ENCODE measurements at places on chromosomes 6 and 20.

GRCh38 chr6:89985751-89986493 lies 91.7 kb downstream of the GJA10 start:
- peak; percentile 75 for DNase-seq

DNA sequence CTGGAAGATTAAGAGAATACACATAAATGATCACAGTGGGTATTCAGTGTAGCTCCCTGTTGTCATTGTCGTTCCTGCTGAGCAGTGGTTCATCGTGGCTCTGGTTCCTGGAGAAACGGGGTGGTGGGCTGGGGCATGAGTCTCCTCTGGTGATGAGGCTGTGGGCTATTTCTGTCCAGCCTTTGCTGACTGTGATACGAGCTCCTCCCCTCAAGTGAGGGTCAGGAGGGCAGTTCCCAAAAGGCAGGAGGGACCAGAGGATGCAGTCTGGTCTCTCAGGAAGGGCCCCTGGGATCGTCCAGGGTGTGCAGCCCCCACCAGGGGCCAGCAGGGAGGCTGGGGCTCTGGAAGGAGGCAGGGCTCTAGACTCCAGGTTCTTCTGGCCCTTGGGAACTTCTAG lies 31.1 kb upstream of the DLGAP4 start:
- DNase-seq = no peak

- no peak for DNase-seq
Observed at GRCh38 chr6:63592886-63593285, 20.6 kb downstream of the LOC128125822 start.

GRCh38 chr6:80356000-80356399 lies 249.5 kb downstream of the BCKDHB start:
- DNase-seq = no peak

- DNase-seq = no peak
Observed at GRCh38 chr20:45575931-45576330, 3.2 kb downstream of the WFDC8 start.

DNA sequence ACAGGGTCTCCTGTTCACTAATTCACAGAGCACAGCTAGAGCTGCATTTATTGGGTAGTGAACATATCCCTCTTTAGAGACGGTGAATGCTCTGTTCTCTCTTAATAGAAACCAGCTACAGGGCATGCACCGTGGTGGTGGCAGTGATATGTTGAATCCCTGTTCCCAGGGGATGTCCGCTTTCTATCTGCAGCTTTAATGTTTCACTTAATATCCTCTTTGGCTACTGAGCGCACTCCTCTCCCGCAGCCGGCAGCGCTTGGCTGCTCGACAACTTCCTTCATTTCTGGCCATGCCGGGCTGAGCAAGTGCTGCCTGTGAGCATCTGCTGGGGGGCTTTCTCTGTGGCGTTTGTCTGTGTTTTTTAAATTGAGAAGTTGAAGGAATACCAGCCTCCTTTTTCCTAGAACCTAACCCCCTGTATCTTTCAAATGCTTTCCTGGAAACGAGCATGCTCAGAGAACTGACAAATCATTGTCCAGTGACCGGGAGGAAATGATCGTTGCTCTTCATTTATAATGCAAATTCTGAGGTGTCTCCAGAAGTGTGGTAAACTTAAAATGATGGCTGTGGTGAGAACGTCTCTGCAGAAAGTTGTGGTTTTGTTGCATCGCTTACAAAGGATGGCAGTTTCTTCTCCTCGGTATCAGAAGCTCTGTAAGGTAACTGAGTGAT lies 297.9 kb downstream of the UTRN start:
- DNase-seq = no peak

DNA sequence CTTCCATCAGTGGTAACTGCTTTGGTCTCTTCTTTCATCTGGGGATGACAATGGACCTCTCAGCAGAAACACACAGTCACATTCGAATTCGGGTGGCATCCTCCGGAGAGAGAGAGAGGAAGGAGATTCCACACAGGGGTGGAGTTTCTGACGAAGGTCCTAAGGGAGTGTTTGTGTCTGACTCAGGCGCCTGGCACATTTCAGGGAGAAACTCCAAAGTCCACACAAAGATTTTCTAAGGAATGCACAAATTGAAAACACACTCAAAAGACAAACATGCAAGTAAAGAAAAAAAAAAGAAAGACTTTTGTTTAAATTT lies 6.1 kb downstream of the EDN1 start:
- peak; percentile 79 for DNase-seq

- DNase-seq = peak; percentile 37
Observed at GRCh38 chr6:75201901-75202672, 3.8 kb downstream of the COL12A1 start.

DNA sequence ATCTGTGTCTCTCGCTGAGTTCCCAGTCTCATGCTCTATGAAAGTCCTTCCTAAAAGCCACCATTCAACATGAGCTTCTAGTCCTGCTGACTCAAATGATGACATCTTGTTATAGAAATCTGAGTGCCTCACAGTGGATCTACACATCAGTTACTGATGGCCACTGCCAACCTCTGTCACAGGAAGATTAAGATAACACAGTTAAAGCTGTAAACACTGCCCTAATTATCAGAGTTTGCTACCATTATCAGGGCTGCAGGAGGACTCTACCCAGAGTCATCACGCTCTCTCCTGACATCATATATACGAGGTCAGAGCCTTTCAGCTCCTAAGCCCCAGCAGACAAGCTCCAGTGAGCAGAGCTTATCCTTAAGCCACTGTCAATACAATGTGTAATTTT lies 63.2 kb downstream of the HIVEP2 start:
- DNase-seq = no peak

GRCh38 chr6:109456710-109457561 lies 1.4 kb upstream of the MICAL1 start:
- peak; percentile 68 for DNase-seq

- peak; percentile 15 for DNase-seq
Observed at GRCh38 chr6:77633993-77634715, 18.7 kb upstream of the MEI4 start.

- peak; percentile 34 for DNase-seq
Observed at GRCh38 chr20:64049060-64049877, at the start of gene SOX18. Gene SOX18, minus strand, starts transcription at chr20:64049639. Its CDS starts 123 bp downstream, at chr20:64049516.

DNA sequence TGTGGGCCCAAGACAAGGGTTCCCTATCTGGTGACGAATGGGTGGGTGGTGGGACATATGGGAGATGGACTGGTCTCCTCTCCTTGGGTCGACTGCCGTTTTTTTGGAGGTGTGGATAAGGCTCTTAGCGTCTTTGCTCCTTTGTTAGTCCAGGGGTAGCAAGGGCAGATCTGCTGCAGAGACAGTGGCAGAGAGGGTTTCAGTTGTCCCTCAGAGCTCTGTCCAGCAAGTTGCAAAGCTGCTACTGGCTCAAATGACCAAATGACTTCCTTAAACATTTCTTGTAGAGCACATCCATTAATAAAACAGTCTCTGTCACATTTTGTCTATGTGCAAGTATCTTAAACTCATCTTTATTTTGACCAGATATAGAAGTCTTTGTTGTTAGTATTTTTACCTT lies 508.0 kb upstream of the ADGRB3 start:
- DNase-seq = no peak

- DNase-seq = no peak
Observed at GRCh38 chr20:42686057-42686456, 503.6 kb downstream of the PTPRT start.

Data from fibroblast of pulmonary artery (primary cell).